ENCODE measurements at places on chromosomes 6 and 20.

DNA sequence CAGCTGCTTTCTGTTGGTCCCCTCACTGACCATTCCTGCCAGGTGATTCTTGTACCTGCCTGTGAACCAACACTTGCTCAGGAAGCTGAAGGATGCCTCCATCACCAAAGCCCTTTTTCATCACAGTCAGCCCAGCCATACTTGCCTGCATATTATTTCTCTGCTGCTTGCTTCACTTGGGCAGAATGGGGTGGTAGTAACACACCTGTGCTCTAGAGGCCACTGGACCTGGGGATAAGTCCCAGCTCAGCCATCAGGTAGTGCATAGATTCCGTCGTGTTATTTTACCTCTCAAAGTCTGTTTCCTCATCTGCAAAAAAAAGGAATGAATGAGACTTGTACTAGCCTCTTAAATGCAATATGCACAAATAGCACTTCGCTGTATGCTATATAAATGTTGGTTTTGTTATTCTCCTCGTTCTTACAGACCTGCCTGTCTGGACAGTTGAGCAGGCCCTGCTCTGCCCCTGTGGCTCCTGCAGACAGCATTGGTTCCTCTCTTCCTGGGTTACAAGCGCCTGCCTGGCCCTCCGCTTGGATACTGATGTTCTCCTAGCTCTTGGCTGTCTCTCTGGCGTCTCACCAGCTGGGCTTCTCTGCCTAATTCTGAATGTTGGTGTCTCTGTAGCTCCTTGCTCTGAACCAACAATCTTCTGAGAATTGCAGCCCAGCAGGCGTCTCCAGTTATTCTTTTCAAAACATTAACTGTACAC lies 151.8 kb downstream of the UNC5CL start:
- DNase-seq = no peak

DNA sequence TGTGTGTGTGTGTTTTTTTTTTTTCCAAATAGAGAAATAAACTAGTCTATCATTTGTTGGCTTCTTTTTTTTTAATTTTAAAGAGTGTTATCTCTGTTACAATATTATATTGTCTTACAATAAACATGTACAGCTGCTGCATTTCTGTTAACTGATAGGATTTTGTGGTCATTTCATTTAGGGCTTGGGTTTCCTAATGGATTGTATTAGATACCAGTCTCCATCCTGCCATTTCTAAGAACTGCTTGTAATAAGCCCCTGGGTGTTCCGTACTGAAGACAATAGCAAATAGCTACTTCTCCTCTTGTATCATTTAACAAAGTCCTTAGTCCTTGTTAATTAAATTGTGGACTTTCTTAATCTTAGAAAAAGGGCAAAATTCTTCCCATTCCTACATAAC lies 45.7 kb downstream of the SOBP start:
- no peak for DNase-seq

DNA sequence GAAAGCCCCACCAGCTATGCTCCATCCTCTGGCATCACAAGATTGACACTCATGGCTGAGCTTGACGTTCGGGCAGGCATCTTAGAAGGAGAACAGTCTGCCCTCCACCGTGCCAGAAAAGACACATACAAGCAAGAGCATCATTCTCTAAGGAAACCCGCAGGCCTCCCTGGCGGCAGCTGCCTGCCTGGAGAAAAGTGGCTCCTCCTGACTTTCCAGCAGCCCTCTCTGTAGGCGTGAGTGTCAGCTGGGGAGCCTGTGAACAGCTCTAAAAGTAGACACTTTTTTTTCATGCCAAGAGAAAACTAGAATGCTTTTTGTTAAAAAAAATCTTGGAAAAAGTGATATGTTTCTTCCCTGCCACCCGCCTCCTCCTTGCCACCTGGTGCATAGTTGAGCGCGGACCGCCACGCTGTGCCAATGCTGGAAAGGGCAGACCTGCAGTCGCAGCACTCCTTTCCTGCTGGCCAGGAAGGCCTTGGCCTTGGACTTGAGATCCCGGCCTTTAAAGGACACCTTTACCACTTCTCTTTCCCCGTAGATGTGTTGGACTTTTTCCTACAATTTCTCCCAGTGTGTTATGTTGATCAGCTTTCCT lies 29.7 kb upstream of the INSM1 start:
- no peak for DNase-seq

DNA sequence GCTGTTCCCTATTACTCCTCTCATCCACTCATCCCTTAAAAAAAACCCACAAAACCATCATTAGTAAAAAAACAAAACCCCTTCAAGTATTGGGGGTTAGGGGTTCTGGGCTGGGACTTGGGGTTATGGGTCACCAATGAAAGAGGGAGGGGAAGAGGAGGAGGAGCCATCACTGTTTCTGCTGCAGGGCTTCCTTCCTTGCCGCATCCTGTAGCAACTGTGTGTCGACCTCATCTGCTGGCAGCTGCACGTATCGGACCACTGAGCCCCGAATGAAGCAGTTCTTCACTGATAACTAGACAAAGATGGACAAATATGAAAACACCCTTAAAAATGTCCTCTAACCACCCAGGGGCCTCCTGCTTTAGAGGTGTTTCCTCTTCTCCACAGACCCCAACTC lies 2.0 kb upstream of the VARS1 start:
- DNase-seq = no peak

DNA sequence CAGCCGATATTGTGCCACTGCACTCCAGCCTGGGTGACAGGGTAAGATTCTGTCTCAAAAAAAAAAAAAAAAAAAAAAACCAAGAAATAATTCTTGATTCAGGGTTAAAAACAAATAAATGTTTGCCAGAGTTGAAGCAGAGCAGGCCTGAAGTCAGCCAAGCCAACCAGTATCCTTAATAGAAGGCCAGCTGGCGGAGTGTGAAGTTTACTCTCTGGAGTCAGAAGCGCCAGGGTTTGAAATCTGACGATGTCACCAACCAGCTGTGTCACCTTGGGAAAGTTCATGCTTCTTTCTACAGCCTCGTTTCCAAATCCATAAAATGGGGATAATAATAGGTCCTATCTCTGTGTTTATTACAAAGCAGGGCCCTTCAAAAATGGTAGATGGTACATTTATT lies 73.0 kb upstream of the ENPP5 start:
- DNase-seq = no peak

DNA sequence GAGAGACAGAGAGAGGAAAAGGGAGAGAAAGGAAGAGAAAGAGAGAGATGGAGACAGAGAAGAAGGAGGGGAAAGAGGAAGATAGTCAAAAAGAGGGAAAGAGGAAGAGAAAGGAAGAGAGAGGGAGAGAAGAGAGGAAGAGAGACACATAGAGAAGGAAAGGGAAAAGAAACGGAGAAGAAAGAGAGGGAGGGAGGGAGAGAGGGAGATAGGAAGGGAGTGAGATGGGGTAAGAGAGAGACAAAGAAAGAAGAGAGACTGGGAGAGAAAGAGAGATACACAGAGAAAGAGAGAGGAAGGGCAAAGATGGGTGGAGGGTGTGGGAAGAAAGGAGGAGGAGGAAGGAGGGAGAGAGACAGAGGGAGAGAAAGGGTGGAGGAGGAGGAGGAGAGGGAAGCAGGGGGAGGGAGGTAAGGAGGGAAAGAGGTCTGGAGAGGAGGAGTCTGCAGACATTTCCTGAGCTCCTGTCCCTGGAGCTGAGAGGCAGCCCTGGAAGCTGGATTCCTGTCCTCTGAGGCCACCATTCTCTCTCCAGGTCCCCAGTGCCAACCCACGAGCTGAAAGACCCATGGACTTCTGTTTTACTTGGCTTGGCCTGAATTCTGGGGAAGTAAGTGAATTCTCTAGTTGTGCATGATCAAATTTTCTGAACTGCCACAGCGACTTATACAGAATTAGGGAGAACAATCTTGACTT lies 9.9 kb downstream of the FOXF2 start:
- no peak for DNase-seq

DNA sequence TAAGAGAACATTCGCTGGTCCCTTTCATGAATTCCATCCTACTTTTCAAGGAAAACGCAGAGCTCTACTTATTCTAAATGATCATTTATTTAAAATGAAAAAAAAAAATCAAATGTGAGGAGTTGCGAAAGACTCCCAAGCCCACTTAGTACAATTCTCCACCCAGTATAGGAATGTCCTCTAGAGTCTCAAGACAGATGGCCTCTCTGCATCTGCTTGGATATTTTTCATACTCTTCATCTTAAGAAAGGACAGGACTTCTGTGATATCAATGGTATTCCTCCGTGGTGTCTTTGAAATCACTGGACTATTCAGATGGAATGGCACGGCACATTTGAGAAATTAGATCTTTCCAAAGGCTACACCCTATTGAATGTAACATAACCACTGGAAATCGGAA lies 107.1 kb downstream of the PTPRK start:
- no peak for DNase-seq

GRCh38 chr6:148805777-148806176 lies 58.9 kb downstream of the UST start:
- no peak for DNase-seq

DNA sequence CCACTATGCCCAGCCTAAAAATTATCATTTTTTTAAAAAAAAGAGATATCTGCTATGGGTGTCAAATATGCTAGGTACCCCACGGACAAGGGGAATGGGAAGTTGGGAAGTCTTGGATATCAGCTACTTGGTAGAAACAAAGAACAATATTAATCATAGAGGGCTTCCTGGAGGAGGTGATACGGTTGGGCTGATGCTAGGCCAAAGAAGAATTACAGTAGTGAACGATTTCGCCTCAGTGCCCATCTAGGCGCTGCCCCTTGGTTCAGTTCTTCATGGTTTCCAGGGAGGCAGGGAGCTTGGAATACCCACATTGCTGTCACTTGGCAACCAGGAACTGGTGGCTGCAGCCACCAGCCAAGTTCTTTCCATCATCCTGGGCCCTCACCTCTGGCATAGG lies 5.5 kb upstream of the PSMF1 start:
- DNase-seq = no peak

DNA sequence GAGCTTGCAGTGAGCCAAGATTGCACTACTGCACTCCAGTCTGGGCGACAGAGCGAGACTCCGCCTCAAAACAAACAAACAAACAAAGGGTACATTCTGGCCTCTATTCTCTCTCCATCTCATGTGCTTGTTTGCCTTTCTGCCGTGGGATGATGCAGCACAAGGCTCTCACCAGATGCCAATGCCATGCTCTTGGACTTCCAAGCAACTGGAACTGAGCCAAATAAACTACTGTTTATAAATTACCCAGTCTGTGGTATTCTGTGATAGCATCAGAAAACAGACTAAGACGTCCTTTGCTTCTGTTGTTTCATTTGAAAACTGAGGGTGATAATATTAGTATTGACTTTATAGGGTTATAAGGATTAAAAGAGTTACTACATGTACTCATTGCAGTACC lies 3.6 kb upstream of the BRD2 start:
- no peak for DNase-seq

DNA sequence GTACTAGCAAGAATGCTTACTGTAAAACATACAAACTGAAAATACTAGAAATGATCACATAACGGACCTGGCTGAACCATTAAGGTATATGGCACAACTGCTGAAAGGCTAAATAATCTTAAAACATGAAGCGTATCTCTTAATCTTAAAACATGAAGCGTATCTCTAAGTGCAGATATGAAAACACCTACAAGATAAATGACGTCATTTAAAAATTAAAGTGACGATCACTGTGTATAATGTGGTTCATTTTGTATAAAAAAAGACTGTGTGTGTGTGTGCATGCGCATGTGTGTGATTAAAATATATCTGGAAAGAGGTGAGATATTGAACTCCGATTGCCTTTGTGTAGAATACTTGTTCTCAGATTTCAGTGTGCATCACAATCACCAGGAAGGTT lies 780.4 kb downstream of the KIF16B start:
- no peak for DNase-seq

- DNase-seq = no peak
Measured at GRCh38 chr6:30800871-30801270, 56.5 kb upstream of the IER3 start.

- no peak for DNase-seq
Measured at GRCh38 chr6:89073840-89074239, 6.7 kb upstream of the PNRC1 start.

GRCh38 chr6:121430514-121431460 lies 4.7 kb upstream of the GJA1 start:
- DNase-seq = no peak

- DNase-seq = no peak
Measured at GRCh38 chr20:38184101-38184500, 19.0 kb upstream of the TGM2 start.

DNA sequence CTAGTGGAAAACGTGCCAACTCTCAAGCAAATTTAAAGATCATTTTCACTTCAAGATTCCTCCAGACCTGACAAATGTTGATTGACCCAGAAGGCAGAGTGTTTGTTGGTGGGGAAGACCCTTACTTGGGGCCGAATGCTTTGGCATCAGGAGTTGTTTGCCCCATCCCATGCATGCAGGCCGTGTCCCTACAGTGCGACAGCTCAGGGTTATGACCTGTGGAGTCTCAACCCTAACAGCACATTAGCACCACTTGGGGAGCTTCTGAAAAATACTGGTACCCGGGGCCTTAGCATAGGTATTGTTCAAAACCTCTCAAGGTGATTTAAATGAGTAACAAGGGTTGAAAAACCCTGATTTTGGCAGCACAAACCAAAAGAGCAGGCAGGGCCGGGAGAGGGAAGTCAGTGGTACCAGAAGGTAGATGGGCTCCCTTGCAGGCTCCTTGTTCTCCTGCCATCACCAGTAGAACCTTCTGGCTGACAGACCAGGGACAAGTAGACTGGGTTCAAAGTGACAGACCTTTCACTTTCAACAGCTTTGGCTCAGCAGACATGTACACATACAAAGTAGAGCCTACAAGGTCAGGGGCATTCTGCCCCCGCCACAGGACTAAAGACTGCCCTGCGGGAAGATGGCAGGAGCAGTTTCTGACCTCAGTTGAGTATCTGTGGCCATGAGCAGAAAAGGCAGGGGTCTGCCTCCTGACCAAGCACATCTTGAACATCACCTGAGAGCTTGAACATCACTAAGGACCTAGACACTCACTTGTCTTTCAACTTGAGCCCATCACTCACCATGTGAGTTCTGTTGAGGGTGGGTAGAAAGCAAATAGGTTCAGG lies 39.6 kb downstream of the PLCG1 start:
- no peak for DNase-seq

DNA sequence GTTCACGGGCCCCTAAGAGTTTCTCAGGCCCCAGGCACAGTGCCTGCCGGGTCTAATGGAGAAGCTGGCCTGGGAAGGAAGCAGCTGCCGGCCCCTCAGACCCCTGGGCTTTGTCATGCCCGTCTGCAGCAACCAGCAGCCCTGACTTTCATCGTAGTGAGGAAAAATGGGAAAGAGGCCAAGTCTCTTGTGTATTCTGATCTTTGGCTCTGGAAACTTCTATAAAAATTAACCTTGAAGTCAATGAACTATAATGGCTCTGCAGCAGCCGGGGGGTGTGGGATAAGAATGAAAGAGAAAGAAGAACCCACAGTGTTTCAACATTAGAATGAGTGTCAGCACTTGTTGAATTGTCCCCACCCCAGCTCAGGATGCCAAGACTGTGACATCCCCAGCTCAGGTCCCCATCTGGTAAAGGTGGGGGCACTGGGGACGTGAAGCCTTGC lies 12.9 kb downstream of the TGM2 start:
- DNase-seq = no peak

GRCh38 chr6:123965894-123966293 lies 162.2 kb downstream of the NKAIN2 start:
- peak; percentile 11 for DNase-seq

- DNase-seq = no peak
Measured at GRCh38 chr20:9025643-9026042, 43.2 kb upstream of the PLCB4 start.

GRCh38 chr6:128311944-128312570 lies 208.3 kb downstream of the PTPRK start:
- DNase-seq = no peak

Measured in amygdala (tissue), 56 donors.